ENCODE measurements at places on chromosomes 12 and 14.

- DNase-seq = no peak
These were observed 8.9 kb downstream of the RNASE11 start for GRCh38 chr14:20578784-20579502.

- DNase-seq = no peak
These were observed 16.6 kb downstream of the SMUG1 start for GRCh38 chr12:54172168-54172567.

GRCh38 chr12:71664411-71665089 lies 449 bp downstream of the THAP2 start:
- DNase-seq = no peak

- no peak for DNase-seq
These were observed 276.9 kb downstream of the PRKD1 start for GRCh38 chr14:29650554-29651269.

DNA sequence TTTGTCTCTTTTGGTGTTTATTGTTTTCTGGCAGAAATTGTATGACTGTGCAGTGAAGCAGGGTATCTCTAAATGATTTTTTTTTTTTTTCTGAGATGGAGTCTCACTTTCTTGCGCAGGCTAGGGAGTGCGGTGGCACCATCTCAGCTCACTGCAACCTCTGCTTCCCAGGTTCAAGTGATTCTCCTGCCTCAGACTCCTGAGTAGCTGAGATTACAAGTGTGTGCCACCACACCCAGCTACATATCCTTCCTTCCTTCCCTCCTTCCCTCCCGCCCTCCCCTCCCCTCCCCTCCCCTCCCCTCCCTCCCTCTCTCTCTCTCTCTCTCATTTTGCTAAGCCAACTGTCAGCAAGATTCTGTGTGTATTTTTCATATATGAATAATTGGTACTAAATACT lies 94.4 kb downstream of the PPHLN1 start:
- DNase-seq = no peak

- DNase-seq = peak; percentile 85
These were observed 3.0 kb downstream of the LTBP2 start for GRCh38 chr14:74608959-74609611.

- DNase-seq = peak; percentile 26
These were observed 88.7 kb downstream of the HECTD1 start for GRCh38 chr14:31118892-31119291.

DNA sequence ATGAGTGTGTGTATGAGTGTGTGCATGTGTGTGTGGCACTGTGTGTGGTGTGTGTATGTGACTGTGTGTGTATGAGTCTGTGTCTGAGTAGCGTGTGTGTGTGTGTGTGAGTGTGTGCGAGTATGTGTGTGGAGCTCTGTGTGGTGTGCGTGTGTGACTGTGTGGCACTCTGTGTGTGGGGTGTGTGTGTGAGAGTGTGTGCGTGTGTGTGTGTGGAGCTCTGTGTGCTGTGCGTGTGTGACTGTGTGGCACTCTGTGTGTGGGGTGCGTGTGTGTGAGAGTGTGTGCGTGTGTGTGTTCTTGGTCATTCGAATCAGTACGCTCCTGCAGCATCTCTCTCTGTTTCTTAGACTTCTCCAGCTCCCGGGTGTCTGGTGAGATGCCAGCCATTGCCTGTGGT lies 76.9 kb upstream of the TMEM132C start:
- DNase-seq = no peak

DNA sequence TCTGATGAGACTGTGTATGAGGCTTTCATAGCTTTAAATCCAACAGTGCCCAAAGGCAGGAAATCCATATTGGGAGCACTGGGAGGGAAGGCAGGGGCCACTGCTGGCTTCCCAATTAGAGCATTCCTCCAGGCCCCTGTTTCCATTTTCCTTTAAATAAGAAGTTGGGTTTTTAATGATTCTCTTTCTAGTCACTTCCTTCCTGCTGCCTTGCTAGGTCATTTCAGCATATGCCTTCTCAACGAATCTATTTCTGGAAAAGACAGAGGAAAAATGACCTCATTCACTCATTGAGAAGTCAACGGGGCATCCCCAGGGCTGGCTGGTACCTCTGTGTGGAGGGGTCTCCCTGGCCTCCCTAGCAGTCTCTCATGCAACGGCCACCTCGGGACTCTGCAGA lies 43.5 kb downstream of the IGF1 start:
- no peak for DNase-seq

DNA sequence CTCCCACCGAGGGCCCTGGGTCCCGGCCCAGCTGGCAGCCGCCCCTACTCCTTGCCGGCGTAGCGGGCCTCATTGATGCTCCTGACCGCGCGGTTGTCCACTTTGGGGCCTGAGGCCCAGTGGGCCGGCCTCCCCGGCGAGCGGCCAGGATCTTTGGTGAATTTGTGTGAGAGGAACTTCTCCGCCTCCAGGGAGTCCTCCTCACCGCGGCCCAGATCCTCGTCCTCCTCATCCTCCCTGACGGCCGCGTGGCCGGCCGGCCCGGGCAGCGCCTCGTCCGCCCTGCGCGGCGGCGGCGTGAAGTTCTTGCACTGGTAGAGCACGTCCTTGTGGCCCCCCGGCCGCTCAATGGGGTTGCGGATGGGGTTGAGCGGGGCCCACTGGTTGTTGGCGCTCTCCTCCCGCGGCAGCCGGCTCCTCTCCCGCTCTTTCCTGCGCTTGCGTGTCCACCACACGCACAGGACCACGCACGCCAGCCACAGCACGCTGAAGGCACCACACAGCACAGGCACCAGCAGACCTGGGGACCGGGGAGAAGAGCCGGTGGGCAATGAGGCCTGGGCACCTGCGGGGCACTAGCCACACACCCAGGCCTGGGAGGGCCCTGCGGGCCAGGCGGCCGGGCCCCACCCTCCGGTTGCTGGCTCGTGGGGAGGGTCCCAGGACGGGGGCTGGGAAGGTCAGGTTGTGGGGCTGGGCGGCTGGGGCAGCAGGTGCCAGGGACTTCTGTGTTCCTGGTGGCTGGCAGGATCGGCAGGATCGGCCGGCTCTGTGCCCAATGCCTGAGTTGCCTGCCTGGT lies 25.7 kb downstream of the JAG2 start:
- no peak for DNase-seq

GRCh38 chr12:55946553-55946952 lies 15.6 kb downstream of the DGKA start:
- no peak for DNase-seq

- DNase-seq = no peak
These were observed 24.0 kb downstream of the KITLG start for GRCh38 chr12:88556213-88556774.

GRCh38 chr14:41022932-41023331 lies 583.7 kb upstream of the LRFN5 start:
- peak; percentile 34 for DNase-seq

- no peak for DNase-seq
These were observed 14.4 kb upstream of the SDR39U1 start for GRCh38 chr14:24456980-24457379.

GRCh38 chr12:65189028-65189718 lies 19.8 kb downstream of the LEMD3 start:
- no peak for DNase-seq

GRCh38 chr12:122117979-122118378 lies 39.4 kb downstream of the MLXIP start:
- no peak for DNase-seq

- DNase-seq = no peak
These were observed 112.5 kb downstream of the ETV6 start for GRCh38 chr12:11761869-11762567.

- DNase-seq = no peak
These were observed 133.8 kb downstream of the TTC6 start for GRCh38 chr14:37729218-37729617.

DNA sequence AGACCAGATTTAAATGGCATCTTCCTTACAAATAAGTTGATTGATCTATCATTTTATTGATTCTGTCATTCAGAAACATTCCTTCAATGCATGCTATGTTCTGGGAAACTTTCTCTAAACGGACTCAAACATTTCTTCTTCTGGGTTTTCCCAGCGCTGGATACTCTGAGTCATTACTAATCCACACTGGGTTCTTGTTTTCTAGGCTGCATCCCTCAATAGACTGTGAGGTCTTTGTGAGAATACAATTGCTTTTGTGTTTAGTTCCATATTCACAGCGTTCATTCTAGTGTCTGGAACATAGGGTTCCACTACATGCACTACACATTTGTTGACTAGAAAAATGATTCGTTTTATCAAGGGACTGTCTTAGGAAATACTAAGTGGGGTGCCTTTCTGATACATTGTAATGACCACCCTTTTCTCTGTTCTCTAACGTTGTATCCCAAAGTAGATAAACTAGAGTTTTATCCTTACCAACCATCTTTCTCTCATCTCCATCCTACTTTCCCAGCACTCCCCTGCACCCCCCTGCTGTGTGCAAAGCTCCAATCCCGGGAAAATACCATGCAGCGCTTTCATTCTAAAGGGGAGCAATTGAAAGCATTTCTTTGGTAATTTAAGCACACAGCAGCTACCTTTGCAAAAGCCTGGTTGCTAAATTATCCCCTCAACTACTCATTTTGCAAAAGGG lies 878.7 kb downstream of the DIO2 start:
- peak; percentile 10 for DNase-seq

GRCh38 chr12:54257332-54257731 lies 22.6 kb downstream of the CBX5 start:
- DNase-seq = no peak

DNA sequence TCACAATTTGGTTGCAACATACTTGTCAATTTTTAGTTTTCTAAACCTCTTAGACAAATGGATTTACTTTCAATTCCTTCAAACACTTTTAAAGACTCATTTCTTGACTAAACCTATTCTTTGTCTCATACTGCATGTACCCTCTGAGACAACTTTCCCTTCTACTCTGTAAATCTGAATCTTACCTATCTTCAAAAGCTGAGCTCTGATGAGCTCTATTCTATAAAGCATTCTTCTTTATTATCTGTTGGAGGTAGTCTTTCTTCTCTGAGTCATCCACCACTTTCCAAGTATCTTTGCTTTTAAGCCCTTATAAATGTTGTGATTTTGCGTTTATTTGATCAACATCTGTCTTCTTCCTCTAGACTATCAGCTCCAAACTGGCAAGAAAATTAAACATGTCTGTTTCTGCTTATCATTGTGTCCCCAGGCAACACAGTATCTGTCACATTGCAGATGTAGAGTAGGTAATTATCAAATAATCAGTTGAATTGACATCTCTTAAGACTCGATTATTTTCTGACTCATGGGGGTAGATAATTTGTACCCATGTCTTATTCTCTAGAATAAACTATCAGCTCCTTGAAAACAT lies 265.6 kb upstream of the FAR2 start:
- DNase-seq = peak; percentile 30

DNA sequence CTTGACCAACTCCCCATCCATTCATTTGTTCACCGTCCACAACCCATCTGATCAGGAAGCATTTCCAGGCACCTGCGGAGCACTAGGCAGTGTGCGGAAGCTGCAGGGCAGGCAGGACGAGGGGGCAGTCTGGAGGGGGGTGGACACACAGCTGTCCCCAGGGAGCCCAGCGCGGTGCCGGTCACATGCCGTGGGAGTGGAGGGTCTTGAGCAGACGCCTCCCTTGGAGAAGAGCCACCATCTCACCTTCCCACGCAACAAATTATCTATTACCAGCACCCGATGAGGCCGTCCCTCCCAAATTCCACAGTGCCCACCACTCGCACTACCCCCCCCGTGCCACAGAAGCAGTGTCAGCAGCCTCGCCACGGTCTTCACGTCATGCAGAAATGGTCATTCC lies 10.8 kb downstream of the DLK1 start:
- DNase-seq = no peak

DNA sequence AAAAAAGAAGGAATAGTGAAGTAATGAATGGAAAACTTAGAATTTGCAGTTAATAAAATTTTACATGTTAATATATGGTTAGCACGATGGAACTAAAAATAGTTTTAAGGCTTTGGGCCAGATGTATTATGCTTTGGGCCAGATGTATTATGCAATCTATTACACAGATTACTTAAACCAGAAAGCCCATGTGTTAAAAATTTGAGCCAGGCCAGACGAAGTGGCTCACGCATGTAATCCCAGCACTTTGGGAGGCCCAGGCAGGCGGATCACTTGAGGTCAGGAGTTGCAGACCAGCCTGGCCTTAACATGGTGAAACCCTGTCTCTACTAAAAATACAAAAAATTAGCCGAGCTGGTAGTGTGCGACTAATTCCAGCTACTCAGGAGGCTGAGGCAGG lies 17.2 kb downstream of the IFT81 start:
- DNase-seq = peak; percentile 51

GRCh38 chr12:56932146-56932545 lies 2.1 kb downstream of the SDR9C7 start:
- no peak for DNase-seq

GRCh38 chr12:109201496-109201885 lies 85.1 kb downstream of the ACACB start:
- DNase-seq = no peak

DNA sequence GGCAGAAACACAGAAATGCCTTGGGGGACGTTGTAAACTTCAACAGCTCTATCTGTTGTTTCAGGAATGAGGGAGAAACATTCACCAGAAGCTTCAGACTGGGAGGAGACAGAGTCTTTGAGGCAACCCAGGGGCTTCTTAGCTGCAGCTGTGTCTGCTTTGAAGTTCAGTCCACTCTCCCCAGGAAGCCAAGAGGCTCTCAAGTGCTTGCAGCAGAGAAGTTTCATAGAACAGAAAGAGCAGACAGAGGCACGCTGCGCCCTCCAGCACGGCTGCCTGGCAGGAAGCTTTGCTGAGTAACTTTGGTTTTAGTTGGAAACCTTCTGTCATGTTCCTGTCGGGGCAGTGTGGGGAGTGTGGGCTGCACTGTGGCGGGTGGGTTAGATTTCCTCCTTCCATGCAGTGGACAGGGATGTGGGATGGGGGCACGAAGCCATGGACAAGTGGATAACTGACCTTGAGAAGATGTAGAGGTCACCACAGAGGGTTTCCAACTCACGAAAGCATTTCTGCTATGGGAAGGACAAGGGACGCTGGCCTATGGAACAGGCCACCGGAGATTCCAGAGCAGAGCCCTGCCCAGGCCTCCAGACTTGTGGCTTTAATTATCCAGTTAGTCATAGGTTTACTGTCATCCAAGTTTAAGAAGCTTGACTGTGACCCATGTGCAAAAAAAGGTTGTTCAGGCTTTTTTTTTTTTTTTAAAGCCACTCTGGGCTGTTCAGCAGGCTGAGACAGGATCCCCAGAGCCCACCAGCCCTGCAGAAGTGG lies 107.7 kb downstream of the ARF6 start:
- peak; percentile 96 for DNase-seq

GRCh38 chr12:21369141-21369980 lies 3.3 kb upstream of the IAPP start:
- DNase-seq = no peak

DNA sequence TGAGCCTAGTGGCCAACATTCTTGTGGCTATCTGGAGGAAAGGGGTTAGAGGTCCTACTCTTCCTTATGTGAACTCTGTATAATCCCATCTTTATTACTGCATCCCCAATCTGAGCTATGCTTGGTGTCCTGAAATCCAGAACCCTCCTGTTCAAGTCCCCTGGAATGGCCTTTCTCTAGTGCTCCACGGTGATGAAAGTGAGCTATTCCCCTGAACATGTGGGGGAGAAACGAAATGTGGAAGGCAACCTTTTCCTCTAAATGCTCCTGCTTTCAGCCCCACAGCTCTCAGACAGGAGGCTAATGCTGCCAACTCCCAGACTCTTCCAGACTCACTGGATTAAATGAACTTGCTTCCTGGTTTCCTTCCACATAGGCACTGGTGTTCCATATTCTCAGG lies 2.5 kb upstream of the PGAM5 start:
- no peak for DNase-seq

All from mesenchymal stem cell (in vitro differentiated cells and primary cell).